ENCODE measurements at places on chromosomes 5 and 9.

DNA sequence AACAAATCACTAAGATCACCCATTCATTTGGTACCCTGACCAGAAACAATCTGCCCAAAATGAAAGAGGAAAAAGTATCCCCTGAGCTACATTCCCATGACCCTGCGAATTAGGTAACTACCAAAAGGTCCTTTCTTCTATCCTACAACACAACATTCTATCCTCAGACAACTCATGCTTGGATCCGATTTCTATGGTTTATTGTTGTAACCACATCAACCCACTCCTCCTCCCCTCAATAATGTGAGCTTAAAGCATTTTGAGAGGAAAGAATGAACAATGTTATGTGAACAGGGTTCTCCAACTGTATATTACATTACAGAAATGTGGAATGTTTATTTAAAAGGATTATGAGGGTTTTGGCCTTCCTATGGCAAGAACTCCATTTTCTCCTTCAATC is 4.0 kb downstream of the SLC35D2 start:
- no peak for DNase-seq

DNA sequence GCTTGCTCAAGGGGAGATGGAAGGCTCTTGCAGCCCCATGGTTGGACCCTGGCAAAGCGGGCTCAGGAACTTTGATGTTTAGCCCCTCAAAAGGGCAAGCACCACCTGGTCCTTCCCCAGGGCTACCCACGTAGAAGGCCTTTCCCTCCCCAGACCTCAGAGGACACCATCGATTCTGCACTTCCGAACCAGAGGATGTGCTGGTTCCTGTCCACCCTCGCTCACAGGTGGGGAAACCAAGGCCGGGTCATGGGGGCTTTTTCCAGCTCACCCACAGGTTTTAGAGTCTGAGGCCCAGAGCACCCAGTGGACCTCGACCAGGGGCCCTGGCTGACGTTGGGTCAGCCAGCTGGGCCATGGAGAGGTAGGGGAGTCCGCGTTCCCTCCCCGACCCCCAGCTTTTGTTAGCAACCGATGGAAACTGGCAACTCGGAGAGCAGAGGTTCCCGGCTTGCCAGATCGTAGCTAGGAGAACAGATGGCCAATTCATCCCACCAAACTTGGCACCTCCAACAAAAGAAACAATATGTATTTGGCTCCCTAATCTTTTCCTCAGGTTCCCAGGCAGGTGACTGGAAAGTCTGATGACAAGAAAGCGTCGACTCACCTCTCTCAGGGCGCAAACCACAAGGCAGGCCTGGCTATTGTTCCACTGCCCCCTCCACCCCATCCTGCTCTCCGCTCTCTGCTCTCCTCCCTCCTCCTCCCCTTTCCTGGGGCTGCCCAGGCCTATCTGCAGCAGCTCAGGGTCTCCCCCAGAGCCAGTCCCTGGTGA is 167.6 kb upstream of the SMIM23 start:
- no peak for DNase-seq

- no peak for DNase-seq
These were observed 169.9 kb downstream of the NNT start for GRCh38 chr5:43772764-43773477.

DNA sequence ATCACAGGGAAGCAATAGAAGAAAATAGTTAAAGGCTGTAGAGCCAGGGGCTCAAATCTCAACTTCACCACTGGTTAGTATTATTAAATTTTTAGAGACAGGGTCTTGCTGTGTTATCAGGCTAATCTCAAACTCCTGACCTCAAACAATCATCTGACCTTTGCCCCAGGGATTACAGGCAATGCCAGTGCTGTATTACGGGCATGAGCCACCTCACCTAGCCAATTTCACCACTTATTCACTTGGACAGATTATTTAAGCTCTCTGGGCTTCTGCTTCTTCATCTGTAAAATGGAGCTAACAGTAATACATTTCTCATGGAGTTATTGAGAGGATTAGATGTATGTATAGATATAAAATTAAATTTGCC is 155.9 kb upstream of the KLF4 start:
- DNase-seq, result no peak

GRCh38 chr5:28807195-28807729 is 1768.9 kb upstream of the CDH9 start:
- no peak for DNase-seq

GRCh38 chr5:67178085-67178484 is 18.5 kb downstream of the CD180 start:
- DNase-seq, result no peak

- DNase-seq, result no peak
These were observed 36.0 kb downstream of the BNIP1 start for GRCh38 chr5:173180331-173180730.

DNA sequence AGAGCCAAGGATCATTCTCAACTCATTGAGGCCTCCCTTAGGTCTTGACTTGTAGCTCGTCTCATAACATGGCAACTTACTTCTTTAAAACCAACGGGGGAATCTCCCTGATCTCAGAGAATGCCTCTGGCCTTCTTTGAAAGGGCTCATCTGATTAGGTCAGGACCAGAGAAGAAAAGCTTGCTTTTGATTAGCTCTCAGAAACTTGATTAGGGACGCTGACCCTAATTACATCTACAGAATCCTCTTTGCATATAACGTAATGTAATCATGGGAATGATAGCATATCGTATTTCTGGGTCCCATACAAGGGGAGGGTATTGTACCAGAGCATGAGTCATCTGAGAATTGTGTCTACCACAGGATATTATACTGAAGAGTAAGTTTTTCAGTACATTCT is 125.1 kb upstream of the SH3GL2 start:
- DNase-seq, result no peak

- DNase-seq, result no peak
These were observed 209.0 kb upstream of the RPS23 start for GRCh38 chr5:82487131-82487530.

DNA sequence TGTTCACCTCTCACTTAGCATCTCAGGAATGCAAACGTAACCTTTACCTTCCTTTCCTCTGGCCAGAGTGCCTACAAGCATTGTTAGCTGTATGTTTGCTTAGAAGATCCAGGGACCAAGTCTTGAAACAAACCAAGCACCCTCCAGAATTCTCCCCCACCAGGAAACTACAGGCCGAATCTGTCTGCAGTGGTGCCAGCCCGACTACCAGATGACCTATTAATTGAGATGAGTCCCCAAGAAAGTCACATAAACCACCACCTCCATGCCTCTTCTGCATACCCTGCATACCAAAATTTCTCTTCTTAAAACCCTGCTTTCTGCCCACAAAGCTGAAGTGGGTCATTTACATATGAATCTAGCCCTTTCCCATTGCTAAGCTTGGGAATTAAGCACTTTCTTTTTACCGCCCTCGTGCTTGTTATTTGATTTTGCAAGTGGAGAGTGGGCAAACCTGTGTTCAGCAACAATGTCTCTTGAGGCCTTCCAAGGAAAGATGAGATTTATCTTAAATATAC is 1239.1 kb downstream of the CDH12 start:
- no peak for DNase-seq

DNA sequence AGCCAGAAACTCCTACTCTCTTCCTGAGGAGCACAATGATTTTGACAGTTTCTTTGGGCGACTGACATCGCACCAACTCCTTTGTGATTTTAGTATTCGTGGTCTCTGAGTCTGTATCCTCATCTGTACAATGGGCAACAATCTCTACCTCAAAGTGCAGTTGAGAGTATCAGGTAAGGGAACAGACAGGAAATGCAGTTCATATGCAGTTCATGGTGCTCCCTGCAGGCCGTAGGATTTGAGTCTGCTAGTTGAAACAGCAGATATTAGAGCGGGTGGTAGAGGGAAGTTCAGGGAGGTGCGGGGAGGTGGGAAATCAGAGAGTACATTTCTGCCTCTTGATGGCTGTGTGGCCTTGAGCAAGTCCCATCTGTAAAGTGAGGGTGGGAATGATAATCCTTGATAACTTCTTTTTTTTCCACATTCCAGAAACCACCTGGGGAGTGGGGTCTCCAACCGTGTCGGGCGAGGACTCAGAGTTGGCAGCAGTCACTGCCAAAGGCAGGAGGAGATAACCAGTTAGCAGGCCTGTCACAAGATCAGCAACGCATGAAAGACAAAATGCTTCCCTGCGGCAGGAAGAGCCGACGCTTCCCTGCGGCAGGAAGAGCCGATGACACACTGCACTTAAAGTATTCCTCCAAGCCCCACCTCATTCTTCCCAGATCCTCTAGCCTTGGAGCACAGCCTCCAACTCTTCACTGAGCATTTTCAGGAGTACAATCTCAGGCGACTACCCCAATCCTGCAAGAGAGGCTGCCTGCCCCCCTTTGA is 6.0 kb upstream of the NEK6 start:
- DNase-seq, result no peak

- DNase-seq, result no peak
These were observed 91.5 kb upstream of the EGFLAM start for GRCh38 chr5:38166832-38167231.

GRCh38 chr5:72417333-72418062 is 89.7 kb downstream of the ZNF366 start:
- no peak for DNase-seq

DNA sequence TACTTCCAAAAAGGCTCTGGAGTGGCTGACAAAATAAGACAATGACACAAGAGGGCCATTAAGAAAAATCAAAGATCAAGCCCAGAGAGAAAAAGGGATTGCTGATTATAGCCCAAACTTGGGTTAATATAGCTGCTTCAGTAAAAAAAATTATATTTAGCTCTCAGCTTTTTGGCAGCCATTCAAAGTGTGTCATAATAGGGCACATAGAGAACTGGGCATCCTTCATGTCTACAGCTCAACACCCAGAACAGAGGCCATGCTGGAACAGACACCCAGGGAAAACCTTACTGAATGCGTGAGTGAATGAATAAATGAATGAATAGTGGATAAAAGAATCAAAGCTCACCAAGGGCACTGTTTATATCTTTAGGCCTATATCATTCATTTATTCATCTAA is 110.1 kb downstream of the SLIT3 start:
- no peak for DNase-seq

- no peak for DNase-seq
These were observed 7.4 kb upstream of the SLC2A8 start for GRCh38 chr9:127389381-127390247.

DNA sequence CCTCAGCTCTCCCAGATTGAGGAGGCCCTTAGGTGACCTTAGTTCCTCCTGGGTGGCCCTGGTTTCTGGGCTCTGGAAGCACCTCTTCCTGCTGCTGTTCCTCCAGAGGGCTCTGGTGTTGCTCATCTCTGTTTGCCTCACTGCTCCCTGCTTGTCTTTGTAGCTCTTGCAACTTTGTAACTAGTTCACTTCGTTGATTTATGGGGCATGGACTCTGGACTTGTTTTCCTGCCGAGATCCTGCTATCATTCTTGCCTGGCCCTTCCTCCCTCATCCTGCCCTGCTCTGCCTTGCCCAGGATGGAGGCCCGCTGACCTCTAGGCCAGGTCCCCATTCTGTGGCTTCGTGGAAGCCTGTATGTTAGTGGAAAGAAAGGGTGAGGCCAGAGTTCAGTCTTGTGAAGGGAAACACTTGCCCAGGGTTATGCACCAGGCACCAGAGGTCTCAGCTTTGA is 169.3 kb downstream of the MACROH2A1 start:
- no peak for DNase-seq

DNA sequence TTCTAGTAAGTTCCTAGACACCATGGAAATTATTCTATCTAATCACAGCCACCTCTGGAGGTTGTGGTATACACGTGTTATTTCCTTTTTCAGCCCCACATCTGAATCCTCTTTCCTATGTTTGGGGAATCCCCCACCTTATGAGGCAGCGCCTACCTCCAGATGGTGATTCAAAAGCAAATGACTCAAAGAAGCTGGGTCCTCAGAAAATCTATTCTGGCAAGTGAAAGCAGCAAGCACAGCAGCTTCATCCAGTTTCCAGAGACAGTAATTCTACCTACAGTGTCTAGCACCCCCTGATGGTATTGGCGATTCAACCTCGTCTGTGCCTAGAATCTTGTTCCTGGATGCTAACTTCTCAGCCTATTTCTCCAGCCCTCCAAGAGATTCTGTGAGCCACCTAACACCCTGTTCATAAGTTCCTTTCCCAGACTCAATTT is 43.0 kb downstream of the STRBP start:
- peak; percentile 30 for DNase-seq

DNA sequence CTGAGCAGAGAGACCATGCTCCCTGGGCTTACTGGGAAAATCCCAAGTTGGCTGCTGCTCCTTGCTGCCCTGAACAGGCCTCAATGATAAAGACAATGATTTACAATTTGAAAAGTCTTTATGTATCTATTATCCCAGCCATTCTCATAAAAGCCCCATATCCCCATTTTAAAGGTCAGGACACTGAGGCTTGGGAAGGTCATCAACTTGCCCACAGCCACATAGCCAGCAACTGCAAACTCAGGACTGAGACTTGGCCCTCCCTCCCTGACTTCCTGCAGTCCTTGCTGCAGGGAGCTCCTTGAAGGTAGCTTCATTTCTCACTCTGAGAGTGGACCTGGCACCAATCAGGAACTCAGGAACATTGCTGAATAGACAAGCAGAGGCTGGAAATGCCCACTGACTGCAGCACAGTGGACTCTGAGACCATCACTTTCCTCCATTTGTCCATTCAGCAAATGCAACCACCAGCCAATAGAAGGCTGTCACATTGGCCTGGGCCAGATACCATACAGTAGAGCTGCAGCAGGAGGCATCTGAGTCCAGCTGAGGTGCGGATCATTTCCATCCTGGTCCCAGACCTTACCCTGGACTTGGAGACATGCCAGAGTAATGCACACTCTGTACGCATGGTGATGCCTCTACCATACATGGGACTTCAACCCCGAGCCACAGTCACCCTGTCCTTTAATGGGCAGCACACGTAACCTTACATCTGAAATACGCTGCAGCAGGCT is 18.3 kb downstream of the TNIP1 start:
- DNase-seq, result no peak

GRCh38 chr9:94250456-94250855 is 8.6 kb upstream of the ZNF169 start:
- no peak for DNase-seq

DNA sequence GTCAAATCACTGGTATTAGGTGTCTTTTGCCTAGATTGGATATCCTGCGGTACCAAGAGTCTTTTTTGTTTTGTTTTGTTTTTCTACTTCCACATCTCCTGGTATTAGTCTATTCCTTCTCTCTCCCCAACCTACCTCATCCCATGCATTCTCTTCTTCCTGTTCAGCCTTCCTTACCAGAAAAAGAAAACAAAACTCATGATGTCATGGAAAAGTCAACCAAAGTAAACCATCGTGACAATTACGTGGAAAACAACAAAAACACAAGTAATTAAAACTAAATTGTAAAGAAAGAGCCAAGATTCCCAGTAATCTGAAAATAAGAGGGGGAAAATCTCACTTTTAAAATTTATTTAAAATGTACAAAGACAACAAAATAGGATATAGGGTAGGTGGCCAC is 38.3 kb downstream of the TMEM167A start:
- DNase-seq, result no peak

All from keratinocyte (primary cell).